Fibroblast of villous mesenchyme (primary cell): ENCODE measurements at places on chromosomes 4 and X.

DNA sequence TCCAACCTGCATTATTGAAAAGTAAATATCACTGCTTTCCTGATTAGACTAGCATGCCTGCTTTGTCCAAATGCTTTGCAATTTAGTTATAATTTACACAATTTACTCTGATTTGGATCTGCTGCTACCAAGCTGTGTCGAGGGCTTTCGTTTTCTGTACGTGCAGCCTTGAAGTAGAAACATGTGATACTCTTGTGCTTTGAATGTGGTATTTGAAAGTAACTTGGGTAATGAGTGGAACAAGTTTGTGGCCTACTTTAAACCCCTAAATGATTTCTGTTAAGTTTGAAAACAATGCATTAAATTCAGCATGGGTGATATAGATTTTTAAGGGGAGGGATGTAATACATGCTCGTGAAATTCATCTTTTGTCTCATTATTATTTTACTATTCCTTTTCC, 240.7 kb downstream of the IQCM start:
- DNase-seq = peak; percentile 8

- no peak for DNase-seq
These were observed 101.8 kb downstream of the SLITRK2 start for GRCh38 chrX:145919400-145919799.

DNA sequence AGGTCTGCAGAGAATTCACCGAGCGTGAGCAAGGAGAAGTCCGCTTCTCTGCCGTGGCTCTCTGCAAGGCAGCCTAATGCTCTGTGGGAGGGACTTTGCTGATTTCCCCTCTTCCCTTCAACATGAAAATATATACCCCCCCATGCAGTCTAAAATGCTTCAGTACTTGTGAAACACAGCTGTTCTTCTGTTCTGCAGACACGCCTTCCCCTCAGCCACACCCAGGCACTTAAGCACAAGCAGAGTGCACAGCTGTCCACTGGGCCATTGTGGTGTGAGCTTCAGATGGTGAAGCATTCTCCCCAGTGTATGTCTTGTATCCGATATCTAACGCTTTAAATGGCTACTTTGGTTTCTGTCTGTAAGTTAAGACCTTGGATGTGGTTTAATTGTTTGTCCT, 11.3 kb downstream of the UCHL1 start:
- no peak for DNase-seq

DNA sequence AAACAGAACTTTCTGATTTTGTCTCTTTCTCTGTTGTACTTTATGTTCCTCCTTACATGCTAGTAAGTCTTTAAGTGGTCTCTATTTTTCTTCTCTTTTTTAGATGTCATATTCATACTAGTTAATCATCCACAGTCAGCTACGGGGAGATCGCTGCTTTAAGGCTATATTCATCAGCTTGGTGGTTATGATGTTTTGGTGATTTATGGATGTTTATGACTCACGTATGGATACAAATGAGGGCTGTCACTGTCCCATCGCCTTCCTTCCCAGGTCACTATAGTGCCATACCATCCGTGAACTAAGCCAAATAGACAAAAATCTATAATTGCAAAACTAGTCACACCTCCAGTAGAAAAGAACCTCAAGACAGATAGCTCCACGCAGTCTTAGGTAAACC, 296.8 kb upstream of the AADAT start:
- DNase-seq = no peak

GRCh38 chrX:115237056-115237455, 3.2 kb upstream of the LRCH2 start:
- peak; percentile 20 for DNase-seq

GRCh38 chrX:105725228-105725627, 97.1 kb upstream of the NRK start:
- no peak for DNase-seq

DNA sequence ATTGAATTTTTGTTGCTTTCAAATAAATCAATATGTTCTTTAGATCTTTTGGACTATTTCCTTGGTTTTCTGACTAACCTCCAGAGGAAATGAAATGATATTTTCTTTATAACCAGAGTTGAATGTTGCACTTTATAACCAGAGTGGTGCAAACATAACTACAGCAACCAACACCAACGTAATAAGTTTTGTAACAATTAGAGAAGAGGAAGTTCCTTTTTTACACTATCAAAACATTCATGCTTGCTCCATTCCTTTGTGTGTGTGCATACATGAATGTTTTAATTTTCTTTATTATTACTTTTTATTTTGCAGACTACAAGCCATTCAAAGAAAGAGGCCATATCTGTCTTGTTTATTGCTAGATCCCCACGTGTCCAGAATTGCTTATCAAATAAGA, 193.0 kb upstream of the PPP3CA start:
- DNase-seq = no peak

GRCh38 chr4:122285285-122285684, 93.5 kb upstream of the ADAD1 start:
- DNase-seq = no peak

DNA sequence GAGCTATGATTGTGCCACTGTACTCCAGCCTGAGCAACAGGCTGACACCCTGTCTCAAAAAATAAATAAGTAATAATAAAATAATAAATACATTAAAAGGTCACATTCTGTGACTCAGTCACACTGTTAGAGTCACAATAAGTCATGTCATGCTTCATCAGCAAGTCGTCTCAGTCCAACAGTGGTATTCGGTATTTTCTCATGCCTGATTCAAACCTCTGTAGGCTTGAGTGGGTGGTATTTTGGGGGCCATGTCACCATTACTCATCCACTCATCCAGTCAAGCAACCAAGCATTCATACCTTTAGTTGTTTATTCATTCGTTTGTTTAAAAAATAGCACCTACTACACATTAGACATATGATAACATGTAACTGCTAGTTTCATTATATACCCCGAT, 46.9 kb downstream of the SUPT20HL2 start:
- no peak for DNase-seq

DNA sequence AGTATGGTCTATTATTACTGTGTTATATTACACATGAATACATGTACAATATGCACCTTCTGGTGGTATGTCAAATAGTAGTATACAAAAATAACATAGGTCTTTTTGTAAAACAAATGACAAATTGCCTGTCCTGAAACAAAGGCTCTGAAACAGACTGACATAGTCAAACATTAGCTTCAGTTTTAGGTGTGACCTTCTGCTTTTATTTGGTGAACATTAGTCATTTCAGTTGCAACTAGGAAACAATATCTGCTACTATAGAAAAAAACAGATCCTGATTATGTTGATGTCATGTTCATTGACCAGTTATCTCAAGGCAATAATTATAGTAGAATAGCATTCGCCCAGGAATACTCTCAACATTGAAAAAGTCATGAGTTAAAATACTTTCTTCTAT, 123.0 kb downstream of the CHRNA9 start:
- DNase-seq = no peak

- no peak for DNase-seq
These were observed 146.1 kb upstream of the PACRGL start for GRCh38 chr4:20554134-20554533.

DNA sequence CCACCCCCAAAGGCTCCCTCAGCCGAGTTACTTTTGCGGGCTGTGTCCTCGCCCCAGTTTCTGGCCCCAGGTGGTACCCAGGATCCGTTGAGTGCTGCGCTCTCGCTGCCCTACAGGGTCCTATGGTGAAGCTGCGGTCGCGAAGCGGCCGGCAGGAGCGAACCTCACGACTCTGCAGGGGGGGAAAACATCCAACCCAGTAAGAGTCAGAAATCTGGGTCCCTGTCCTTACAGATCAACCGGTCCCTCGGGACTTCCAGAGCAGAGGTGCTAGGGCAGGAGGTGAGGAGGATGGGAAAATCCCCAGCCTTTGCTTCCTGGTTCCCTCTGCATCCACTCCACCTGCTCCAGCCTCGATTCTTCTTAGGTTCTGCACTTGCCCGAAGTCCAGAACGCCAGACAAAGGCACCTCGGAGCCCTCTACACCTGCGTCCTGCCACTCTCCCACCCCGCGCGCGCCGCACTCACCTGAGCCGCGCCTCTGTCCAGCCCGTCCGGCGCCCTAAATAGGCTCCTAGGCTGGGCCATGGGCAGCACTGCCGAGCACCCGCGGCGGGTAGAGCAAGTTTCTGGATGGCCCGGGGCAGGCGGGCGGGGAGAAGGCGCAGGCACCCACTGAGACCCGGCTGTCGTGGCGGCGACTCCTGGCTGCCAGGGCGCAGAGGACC, at the start of gene HS3ST1:
Gene HS3ST1 (minus strand): TSS at position 664 of the 668 bp plus-strand sequence. CDS start 28,889 bp downstream, outside the sequence.
- DNase-seq = no peak

GRCh38 chr4:4596720-4597119, 54.9 kb upstream of the STX18 start:
- DNase-seq = no peak

- DNase-seq = no peak
These were observed 643.3 kb upstream of the FAM241A start for GRCh38 chr4:111501946-111502345.

DNA sequence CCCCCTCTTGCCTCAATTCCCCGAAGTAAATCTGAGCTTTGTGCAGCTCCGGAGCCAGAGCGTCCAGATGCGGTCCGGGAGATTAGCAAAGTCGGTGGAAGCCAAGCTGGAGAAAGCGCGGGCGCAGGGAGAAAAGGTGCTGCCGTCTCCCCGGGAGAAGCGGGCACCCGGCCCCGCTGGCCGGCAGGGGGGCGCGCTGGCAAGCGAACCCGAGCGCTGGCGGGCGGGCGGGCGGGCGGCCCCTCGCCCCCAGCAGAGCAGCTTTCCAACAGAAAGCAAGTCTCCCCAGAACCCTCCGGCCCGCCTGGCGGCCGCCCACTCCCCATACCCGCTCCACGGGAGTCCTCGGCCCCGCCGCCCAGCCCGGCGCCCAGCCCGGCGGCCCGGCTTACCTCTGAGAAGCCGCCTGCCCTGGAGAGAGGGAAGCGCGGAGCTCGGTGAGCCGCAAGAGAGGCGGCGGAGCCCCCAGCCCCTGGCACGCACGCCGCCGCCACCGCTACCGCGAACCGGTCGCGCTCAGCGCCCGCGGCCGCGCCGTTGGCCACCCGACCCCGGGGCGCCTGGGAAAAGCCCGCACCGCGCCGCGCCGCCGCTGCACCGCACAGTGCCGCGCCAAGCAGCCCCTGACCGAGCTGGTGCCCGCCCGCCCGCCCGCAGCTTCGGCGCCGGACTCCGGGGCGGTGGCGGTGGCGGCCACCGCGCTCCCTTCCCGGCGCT, 529 bp upstream of the CITED1 start:
- no peak for DNase-seq

DNA sequence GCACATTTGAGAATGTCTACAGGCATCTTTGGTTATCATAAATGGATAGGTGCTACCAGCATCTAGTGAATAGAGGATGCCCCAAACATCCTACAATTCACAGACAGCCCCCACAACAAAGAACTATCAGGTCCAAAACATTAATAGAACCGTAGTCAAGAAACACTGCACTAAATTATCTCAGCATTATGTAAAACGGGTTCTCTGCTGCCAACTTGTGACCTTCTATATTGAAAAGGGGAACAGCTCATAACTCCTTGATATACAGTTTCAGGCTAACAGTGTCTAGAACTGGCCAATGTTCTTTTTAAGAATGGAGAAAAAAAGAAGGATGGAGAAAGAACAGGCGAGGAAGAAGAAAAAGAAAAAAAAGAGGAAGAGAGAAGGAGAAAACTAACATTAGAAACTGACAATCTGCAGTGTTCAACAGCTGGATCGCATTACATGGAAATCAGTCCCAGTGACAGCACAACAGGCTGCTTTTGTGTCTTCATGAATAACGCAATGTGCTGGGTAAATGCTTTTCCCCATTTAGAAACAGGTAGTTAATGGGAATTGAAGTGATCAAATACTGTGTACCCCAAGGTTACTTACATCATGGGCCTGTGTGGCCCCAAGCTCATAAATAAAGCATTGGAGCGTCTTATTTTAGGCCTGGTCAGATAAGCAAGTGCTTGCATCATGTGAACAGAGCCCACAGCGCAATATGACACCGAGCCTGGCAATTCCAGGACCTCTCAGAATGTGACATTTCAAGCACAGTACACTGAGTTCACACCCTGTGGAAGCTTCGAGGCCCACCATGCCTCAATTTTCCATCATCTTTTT, 339.5 kb downstream of the DHX15 start:
- no peak for DNase-seq

DNA sequence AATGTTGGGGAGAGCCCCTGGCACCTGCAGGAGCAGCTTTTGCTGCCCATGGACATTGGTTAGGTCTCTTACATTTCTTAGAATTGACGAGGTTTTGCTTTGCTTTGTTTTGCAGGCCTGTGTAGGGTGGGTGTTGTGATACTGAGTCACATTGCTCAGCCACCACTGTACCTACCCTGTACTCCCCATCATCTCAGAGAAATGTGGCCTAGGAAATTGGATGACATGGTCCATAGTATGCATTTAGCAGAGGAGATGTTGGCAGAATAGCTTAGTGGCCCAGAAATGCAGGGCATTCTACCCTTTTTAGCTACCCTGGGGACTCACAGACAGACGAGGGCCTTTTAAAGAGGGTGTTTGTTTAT, 43.7 kb downstream of the IL21 start:
- no peak for DNase-seq

GRCh38 chr4:74934016-74934831, 1.3 kb downstream of the PARM1 start:
- peak; percentile 44 for DNase-seq

DNA sequence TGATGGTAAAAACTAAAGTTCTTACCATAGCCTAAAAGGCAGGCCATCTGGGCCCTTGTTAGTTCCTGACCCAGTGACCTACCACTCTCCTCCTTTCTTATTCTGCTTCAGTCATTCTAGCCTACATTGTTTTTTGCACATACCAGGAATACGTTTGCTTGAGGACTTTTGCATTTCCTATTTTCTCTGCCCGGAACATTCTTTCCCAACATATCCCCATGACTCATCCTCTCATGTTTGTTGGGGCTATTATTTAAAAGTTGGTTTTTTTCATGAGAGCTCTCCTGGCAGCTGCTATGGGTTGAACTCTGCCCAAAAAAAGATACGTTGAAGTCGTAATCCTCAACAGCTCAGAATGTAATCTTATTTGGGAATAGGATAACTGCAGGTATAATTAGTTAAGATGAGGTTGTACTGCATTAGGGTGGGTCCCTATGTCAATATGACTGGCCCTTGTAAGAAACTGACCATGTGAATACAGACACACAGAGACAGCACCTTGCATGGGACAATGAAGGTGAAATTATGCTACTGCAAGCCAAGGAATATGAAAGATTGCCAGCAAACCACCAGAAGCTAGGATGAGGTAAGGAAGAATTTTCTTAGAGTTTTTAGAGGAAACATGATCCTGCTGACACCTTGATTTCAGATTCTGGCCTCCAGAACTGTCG, 138.3 kb upstream of the PDHA2 start:
- peak; percentile 52 for DNase-seq

DNA sequence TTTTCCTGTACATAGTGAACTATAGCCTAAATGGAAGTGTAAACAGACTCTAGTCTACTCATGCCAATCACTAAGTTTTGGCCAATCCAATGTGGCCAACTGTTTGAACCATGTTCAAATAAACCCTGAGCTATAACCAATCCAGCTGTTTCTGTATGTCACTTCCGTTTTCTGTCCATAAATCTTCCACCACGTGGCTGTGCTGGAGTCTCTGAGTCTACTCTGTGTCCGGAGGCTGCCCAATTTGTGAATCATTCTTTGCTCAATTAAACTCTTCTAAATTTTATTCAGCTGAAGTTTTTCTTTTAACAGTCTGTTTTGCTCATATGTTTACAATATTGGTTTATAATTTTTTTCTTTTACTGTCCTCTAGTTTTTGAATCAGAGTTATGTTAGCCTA, 112.3 kb upstream of the BANK1 start:
- no peak for DNase-seq
